ENCODE measurements at places on chromosomes 6 and 20.

- no peak for DNase-seq
These were observed 22.1 kb upstream of the RALGAPA2 start for GRCh38 chr20:20734475-20734948.

DNA sequence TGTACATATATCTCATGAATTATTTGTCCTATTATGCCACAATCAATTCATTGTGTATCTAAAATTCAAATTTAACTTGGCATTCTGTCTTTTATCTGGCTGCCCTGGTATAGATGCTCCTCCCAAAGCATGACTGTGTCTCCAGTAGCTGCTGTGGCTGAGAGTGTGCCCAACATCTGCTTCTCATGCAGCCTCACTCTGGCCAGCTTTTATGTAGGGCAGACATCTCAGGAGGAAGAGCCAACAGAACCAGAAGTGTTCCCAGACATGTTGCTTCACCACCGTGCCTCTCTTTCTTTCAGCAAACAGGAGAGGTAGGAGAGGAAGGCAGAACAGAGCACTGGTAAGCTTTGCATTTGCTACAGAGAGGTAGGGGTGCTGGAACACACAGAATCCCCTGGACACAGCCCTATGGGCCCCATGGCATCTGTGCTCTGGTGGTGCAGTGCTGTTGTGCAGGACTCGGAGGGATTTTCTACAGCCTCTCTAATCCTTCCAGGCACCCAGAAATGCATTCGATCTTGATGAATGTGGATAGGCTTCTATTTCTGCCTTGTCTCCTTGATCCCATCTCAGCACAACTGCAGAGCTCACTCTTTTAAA, 637.1 kb downstream of the UTRN start:
- DNase-seq = no peak

GRCh38 chr20:17621229-17621968, 51.5 kb downstream of the DSTN start:
- DNase-seq = no peak

DNA sequence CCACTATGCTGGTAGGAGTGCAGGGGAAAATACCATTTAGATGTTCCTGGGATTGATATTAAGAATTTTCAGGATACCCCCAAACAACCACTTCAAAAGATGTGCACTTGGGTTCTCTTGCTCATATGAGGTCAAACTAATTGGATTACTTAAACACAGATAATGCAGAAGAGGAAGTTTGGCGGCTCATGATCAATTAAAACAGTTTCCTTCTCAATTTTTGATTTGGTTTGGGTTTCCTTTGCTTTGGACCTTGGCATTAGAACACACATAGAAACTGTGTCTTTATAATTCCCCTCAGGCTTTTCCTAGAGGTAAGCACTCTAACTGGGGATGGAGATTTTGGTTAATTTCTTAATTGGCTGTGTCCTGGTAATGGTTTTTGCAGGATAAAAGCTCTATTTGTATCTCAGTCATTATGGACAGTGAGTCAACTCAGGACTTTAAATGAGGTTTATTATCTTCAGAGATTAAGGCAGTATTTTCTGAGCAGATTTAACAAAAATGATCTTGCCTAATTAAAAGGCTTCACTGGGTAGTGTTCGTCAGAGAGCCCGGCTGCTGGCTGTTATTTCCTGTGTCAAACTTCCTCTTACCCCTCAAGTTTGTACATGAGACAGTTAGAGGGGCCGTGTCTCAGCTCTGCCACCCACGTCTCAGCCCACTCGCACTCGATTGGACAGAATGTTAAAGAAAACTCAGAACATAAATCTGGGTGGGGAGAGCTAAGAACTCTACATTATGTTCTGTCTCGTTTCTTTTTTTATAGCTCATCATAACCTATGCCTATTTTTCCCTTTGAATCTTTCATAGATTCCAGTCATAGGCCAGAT, 50.3 kb upstream of the PREP start:
- DNase-seq = peak; percentile 31

Measured in effector memory CD4-positive, alpha-beta T cell (primary cell).